Effector memory CD8-positive, alpha-beta T cell (primary cell): ENCODE measurements at places on chromosomes 16 and 17.

DNA sequence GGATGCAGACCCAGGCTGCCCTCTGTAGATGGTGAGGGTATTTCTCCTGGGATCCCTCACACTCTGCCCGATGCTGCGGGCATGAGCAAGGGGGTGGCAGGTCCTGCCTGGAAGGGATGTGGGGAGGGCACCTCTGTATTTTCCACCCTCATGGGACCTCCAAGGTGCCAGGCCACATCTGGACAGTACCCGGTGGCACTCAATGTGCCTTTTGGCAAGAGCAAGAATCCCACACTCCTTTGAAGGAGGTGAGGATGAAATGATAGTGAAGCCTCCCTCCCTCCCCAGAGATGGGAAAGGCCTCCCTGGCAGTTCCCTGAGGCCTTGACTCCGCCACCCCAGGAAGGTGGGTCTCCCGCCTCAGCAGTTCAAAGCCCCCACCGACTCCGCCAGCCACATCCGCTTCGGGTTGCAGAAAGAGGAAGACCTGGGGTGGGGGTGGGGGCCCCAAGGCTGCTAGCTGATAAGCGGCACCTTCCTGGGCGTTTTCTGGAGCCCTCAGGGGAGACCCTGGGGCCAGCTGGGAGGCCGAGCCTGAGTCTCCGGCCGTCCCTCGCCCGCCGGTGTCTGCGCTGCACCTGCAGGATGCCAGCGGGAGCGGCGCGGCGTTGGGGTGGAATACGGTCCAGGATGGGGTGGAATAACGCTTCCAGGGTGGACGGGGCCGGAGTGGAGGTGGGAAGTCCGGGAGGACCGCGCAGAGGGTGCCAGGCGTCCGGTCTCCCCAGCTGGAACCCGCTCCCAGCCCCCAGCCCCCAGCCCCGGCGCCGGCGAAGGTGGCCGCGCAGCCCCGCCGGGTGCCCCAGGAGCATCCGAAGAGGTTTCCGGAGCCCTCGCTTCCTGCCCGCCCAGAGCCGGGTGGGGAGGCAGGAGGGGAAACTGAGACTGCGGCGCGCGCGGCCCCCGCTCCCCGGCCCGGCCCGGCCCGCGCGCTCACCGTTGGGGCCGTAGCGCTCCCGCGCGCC lies 718 bp downstream of the ATP2A3 start:
- peak; percentile 57 for DNase-seq

GRCh38 chr17:29566473-29567303 lies at the start of gene ABHD15:
Gene ABHD15 (minus strand): TSS chr17:29567037. CDS start chr17:29566966, 71 bp downstream.
- DNase-seq = peak; percentile 51

GRCh38 chr17:31745964-31746600 lies 113.0 kb downstream of the COPRS start:
- DNase-seq = no peak

DNA sequence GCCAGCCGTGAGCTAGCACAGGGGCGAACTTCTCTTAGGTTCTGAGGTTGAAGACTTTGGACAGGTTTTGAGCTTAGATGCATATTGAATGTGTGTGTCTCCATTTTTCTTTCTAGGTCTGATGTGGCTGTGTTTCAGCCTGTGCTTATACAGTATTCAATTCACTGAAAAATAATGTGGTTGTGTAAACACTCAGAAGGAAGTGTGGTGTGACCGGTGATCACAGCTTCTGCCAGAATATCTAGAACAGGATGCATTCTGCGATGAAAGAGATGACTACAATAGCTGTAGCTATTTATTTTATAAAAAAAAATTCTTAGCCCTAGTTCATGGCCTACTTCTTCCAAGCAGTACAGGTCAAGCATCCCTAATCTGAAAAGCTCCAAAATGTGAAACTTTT lies 64.4 kb downstream of the MAP2K6 start:
- DNase-seq = no peak

DNA sequence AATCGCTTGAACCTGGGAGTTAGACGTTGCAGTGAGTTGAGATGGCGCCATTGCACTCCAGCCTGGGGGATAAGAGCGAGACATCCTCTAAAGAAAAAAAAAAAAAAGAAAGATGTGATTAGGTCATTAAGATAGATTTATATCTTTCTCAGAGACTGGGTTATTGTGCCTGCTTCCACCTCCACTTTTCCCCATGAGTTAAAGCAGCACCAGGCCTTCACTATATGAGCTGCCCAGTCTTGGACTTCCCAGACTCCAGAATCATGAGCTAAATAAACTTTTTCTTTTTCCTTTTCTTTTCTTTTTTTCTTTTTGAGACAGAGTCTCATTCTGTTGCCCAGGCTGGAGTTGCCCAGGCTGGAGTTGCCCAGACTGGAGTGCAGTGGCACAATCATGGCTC lies 19.4 kb upstream of the CDH1 start:
- no peak for DNase-seq

DNA sequence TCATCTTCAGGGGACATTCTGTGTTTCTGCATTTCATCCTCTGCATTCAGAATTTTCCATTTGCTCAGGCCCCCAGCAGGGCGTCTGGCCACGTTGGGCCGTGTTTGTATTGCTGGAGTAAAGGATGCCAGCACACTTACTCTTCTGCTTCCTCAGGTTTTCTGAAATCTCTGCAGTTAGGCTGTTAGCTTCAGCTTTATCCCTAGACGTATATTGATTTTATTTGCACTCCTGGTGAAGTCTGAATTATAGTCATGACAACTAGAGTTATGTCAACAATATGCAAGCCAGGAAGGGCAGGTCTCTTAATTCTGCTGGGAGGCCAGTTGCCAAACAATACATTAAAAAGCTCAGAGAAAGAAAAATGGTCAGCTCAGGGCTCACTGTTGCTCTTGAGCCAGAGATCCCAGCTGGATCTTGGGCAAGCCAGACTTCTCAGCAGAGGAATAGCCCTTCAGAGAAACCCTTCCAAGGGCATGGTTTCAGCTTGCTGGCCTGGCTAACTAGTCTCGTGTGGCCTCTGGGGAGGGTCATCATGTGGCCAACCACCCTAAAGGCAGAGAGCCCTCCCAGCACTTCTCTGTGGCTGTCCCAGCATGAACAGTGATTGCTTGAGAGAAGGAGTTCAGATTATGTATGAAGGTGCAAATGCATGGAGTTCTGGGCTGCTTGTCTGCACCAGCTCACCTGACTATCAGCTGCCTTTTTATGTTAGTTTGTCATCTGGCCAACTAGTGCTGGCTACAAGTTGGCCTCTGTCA lies 110.2 kb upstream of the CACNG5 start:
- DNase-seq = no peak

- DNase-seq = no peak
These were observed 451.4 kb downstream of the XYLT1 start for GRCh38 chr16:17019366-17019765.

DNA sequence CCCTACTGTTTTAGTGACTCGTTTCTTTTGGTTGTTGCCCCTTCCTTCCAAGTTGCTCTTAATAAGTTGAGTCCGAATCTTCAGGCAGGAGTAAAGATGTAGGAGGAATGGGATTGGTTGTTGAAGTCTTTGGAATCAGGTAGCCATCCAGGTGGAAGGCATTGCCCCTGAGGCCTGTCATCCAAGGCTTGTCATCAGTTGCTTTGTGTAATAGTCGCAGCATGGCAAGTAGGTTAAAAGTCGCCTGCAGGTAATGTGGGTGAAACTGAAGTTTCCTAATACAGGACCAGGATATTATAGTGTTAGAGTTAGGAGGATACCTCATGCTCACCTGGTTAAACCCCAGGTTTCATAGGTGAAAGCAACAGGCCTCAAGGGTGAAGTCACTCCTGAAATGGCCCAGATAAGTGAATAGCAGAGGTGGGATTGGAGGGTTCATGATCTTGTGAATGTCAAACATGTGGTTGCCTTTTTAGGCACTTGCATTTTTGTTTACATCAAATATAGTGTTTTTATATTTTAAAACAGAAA lies 934 bp downstream of the PCTP start:
- no peak for DNase-seq

- DNase-seq = no peak
These were observed 111.9 kb downstream of the CNTNAP4 start for GRCh38 chr16:76389126-76389525.

DNA sequence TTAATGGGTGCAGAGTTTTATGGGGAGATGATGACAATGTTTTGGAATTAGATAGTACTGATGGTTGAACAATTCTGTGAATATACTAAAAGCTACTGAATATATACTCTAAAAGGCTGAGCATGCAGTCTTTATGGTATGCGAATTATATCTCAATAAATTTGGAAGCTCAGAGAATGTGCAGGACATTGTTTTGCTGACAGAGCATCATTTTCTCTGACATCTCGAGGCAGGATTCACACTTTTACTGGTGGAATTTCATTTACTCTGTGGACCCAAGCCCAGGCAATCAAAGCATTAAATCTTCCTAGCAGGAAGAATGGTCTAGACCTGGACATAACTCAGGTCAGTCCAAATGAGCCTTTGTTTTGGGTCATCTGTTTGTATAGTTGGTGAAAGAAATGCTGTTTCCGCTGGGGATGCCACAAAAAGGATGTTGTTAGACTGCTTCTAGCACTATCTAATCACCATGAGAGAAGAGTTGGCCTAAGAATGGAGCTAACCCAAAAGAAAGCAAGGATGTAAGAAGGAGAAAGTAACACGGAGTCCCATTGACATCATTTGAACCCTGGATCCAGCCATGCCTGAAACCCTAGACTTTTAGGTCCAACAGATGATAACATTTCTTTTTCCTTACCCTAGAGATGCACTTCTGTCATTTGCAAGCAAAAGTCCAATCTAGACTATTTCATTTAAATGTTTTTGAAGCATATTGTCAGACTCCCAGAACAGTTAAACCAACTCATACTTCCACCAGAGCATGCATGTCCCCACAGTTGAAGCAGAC lies 18.8 kb upstream of the USP10 start:
- no peak for DNase-seq

GRCh38 chr16:23505671-23506605 lies 4.4 kb downstream of the GGA2 start:
- DNase-seq = no peak

- peak; percentile 42 for DNase-seq
These were observed 1.9 kb downstream of the PHF12 start for GRCh38 chr17:28949185-28950016.

DNA sequence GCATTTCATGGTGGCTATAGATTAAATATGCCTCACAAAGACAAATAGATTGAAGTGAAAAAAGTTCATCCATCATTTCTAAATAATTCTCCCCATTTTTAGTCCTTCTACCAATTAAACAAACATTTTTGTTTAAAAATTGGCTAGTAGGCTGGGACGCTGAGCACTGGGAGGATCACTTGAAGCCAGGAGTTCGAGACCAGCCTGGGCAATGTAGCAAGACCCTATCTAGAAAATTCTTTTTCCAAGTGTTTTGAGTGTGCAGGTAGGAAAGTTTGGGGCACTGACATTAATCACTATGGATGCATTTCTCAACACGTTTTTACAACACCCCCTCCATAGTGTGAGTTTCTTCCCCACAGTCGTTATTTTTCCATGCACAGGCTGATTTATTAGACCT lies 56.7 kb downstream of the MRC2 start:
- no peak for DNase-seq

DNA sequence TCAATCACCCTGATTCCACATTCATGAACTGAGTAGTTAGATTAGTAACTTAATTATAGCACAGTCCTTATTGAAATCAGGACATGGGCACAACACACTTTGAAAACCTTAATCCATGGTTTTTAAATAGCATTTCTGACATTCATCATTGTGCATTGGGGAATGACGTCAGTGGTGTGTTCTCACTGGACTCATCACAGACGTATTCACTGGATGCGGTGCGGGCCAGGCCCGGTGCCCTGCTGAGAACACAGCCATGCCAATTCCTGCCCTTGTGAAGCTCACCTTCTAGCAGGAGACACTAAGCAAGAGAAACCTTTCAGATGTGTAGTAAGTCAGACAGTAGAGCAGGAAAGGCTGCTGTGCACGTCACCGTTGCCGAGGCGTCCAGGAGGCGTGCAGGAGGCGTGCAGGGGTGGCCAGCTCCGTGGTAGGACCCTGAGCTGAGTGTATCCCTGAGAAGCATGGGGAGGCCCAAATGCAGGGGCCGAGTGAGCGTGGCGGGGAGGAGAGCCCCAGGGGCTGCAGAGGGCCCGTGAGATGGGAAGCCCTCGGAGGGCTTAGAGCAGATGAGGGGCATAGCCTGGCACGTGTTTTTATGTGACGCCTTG lies 12.9 kb downstream of the BANP start:
- no peak for DNase-seq

GRCh38 chr17:48973806-48974205 lies 5.4 kb upstream of the GIP start:
- DNase-seq = no peak

- peak; percentile 31 for DNase-seq
These were observed 345 bp downstream of the EMC8 start for GRCh38 chr16:85798901-85799496.

- no peak for DNase-seq
These were observed 172.5 kb downstream of the ZFHX3 start for GRCh38 chr16:72875291-72876031.

- no peak for DNase-seq
These were observed 6.4 kb downstream of the ITGAL start for GRCh38 chr16:30478766-30479478.

- DNase-seq = no peak
These were observed 146.8 kb downstream of the SEC14L1 start for GRCh38 chr17:77287432-77288068.

DNA sequence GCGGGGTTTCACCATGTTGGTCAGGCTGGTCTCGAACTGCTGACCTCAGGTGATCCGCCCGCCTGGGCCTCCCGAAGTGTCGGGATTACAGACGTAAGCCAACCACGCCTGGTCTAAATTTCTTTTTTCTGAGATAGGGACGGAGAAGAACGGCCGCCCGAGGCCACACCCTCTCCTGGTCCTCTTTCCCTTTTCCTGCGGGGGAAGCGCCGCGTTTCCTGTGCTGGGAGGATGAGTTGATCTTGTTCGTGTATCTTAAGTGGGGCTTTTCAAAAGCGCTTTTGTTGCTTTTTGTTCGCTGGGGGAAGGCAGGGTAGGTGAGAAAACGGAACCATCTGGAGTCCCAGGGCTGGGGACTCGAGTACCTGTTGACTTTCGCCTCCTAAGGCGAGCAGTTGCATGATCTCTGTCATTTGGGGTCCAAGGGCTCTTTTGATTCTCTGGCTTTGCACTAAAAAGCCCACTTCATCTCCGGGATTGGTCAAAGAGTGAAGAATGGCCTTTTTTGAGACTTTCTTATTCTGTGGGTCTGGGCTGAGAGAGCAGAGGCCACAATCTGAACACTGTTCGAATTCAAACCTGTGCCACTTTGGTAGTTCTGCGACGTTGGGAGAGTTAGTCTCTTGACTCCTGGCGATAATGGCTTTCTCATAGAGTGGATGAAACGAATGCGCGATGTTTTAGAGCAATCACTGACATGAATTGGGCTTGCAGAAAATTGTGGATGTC lies 1.3 kb downstream of the FUS start:
- no peak for DNase-seq

DNA sequence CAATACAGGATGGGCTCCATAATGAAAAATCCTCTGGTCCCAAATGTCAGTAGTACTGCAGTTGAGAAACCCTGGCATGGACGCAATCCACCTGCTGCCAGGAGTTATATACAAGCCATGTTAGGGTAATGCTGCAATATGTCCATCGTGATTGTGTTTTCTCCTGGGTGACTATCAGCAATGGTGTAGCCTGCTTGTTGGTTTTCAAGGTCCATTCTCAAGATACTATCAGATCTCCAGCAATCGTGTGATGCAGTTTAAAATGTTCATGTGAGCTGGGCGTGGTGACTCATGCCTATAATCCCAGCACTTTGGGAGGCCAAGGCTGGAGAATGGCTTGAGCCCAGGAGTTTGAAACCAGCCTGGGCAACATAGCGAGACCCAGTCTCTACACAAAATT lies 24.0 kb downstream of the ABCC1 start:
- no peak for DNase-seq
